ENCODE measurements at places on chromosomes 1 and 21.

GRCh38 chr1:169387399-169387798 is 19.4 kb downstream of the BLZF1 start:
- no peak for DNase-seq

DNA sequence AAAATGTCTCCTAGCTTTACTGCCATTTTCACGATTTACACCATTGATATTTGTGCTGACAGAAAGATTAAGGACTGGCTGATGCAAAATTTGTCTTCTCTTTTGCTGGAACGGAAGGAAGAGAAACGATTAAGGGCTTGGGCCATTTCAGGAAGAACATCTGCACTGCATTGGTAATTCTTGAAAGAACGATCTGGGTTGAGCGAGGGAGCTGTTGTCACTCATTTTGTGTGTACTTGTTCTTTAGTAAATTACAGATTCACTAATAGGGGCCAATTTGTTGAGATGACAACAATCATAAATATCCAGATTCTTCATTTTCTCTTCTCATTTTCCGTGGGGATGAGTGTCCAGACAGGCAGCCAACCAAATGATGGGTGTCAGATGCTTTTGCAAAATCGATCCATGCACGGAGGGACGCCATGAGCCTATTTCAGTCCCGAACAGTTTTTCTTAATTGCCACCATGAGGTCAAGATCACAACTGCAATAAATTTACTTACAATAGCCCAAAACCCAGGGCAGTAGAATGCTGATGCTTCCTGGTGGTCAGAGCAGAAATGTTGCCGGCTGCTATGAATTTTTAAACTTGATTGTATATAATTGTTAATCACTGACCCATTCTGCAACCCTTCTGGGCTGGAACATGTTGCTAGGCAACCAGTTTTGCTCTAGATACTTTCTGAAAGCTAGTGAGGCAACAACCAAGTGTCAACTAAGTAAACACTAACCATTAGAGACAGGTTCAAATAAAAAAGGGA is 132.4 kb upstream of the TIAM1 start:
- no peak for DNase-seq

DNA sequence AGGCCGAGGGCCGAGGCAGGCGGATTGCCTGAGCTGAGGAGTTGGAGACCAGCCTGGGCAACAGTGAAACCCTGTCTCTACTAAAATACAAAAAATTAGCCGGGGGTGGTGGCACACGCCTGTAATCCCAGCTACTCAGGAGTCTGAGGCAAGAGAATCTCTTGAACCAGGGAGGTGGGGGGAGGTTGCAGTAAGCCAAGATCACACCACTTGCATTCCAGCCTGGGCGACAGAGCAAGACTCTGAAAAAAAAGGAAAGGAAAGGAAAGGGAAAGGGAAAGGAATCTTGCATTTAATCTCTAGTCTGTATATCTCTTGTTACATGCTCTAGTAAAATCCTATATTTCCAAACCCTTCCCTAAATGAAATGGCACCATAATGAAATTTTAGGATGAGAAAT is 328.3 kb upstream of the ADGRL2 start:
- no peak for DNase-seq

- no peak for DNase-seq
These were observed 1.9 kb upstream of the HSPB7 start for GRCh38 chr1:16019644-16020277.

DNA sequence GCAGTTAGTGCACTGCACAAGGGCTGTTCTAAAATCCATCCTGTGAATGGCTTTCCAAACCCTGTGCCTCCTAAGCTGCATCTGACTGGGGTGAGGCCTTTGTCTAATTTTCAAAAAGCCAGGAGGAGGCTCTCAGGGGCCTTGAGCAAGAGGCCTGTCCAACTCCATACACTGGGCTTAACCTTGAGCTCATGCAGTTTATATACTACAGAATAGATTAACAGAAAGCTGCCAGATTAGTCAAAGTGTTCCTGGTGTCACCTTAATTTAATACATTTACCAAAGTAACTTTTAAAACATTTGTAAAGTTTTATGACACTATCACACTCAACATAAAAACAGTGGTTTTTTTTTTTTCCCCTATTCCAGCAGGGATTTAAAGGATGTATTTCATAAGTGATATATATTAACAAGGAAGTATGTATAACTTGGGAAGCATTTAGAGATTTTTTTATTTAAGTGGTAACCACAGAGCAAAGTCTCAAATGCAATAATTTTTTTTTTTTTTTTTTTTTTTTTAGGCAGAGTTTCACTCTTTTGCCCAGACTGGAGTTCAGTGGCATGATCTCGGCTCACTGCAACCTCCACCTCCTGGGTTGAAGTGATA is 23.3 kb downstream of the CTH start:
- no peak for DNase-seq

DNA sequence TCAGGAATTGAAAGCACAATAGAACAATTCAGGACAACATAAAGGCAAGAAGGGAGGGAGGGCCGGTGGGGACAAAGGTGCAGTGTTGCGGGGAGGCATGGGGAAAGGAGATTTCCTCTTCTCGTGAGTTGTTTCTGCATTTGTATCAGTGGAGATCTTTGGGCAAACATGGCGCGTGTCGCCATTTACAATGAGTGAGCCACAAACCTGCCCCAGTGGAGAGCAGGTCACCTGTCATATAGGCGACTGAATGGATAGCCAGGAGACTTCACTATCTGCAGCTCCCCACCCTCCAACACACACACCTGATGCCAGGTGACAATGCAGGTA is 87.7 kb upstream of the SLC45A1 start:
- no peak for DNase-seq

DNA sequence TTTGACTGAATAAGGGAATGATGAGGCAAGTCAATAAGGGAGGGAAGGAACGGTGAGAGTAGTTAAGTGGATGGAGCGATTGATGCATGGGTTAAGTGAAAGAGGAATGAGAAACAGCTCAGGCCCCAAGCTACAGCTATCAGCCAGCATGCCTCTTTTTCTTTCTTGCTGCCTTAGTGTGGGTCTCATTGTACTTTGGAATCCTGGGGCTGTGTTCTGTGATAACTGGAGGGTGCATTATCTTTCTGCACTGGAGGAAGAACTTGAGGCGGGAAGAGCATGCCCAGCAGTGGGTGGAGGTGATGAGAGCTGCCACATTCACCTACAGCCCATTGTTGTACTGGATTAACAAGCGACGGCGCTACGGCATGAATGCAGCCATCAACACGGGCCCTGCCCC is 1.0 kb downstream of the TEX38 start:
- no peak for DNase-seq

GRCh38 chr1:242467556-242468145 is 56.8 kb downstream of the PLD5 start:
- DNase-seq, result peak; percentile 26

- no peak for DNase-seq
These were observed 22.7 kb downstream of the SYT6 start for GRCh38 chr1:114130846-114131525.

DNA sequence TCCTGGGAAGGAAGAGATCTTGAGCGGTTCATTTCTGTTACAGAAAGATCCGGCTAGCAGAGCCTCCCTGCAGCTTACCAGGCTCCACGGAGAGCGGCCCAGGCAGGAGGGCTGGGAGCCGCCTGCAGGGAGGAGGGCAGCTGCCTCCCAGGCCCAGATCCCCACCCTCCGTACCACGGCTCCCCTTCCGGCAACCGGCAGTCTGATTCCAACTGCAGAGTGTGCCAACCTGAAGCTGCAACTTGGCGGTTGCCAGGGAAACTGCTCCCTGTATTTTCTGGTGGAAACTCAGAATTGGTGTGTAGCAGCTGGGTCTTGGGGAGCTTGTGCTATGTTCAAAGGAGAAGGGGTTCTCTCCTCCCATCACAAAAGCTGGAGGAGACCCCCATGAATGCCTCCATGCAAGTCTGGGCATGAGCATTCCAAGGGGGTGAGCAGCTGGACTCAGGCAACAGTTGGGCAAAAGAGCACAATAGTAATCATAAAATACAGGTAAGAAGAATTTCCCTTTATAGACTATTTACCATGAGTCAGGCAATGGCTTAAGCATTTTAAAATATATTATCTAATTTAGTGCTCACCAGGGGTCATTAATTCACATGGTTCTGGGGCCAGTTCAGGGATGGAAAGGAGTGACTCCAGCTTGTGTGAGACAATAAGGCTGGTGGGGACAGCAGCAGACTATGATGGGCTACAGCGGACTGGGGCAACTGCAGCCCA is 46.1 kb upstream of the KAZN start:
- no peak for DNase-seq

DNA sequence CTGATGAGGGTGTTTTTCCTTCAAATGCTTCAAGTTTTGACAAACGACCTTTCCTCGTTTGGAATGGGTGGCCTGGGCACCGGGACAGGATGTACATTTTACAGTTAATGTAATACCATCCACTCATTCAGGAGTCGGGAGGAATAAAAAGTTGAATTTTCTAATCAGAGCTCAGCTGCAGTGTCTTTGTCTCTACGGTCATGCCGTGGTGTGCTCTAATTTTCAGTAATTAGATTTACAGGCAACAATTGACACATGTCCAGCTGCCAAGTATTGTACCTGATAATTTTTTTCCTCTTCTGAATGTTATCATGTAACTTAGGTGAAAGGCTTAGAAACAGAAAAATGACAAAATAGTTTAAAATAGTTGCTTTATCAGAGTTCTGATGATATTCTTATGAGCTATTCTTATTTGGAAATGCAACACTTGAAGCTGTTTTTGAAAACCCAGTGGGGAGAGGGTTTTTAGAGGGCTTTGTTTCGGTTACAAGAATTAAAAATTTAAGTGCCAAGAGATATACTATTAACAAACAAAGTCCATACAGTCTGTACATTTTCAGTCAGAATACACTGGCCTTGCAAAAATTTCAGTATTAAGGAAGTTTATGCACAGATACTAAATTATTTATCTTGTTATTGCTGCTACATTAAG is 1.0 kb downstream of the CDKN2C start:
- DNase-seq, result no peak

DNA sequence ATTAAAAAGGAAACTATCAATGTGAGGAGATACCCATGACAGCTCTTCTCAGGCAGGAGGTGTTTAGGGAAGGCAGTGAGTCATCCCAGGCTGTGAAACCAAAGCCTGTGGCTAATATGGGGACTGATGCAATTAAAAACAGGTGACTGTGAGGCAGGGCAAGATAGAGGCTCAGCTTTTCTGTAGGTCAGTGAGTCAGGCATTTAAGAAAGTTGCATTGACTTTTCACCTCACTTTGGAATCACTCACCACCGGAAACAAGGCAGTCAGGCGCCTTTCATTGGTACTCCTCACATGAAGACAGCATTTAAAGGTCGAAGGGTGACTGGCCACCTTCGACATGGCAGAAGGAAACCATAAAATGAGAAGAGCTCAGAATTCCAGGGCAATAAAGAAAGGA is 54.5 kb downstream of the PAPPA2 start:
- no peak for DNase-seq

DNA sequence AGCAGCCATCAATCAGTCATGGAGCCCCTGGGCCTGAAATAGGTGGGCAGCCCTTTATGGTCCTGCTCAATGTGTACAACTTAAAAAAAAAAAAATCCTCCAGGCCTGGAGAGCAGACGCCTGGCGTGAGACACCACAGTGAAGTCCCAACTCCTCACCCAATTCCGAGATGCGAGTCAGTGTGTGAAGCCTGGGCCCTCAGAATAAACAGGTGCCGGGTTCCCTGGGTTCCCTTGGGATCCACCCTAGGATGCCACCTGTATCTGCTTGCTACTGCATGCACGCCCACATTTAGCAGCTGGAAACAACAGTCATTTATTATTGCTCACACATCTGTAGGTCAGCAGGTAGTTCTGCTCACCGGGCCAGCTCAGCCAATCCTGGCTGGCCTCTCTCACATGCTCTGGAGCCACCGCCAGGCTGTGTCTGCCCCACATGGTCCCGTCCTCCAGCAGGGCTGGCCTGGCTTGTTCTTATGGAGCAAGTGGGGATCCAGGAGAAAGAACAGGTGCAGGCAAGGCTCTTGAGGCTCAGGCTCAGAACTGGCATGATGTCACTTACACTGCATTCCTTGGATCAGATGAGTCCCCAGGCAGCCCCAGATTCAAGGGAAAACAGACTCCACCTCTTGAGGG is 172.7 kb downstream of the NPHP4 start:
- no peak for DNase-seq

DNA sequence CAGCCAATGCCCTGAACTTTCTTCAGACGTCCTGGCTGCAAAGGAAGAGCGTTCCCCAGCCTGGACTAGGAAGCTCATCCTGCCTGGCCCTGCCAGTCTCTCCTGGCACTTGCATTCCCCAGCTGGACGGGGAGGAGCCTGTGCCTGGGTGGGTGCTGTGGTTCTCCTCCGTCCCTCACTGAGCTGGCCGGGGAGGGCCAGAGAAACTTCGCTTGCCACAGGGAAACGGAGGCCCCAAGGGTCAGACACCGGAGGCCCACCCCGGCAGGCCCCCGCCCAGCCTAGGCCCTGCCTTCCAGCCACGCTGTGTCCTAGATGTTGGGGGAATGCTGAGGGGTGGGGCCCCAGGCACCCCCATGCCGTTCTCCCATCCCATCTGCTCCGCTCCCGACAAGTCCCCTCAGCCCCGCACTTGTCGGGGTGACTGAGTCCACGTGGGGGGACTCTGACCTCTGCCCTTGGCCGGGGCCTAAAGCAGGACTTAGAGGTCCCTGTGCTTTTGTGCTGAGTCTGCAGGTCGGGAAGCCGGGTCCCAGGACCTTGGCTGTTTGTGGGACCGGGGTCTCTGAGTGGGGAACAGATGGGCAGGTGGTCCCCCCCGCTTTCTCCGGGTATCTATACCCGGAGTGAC is 4.8 kb downstream of the FTCD start:
- no peak for DNase-seq

GRCh38 chr1:35278886-35279554 is 10.5 kb downstream of the ZMYM4 start:
- no peak for DNase-seq

- no peak for DNase-seq
These were observed 3.2 kb downstream of the FCRL2 start for GRCh38 chr1:157773493-157774350.

DNA sequence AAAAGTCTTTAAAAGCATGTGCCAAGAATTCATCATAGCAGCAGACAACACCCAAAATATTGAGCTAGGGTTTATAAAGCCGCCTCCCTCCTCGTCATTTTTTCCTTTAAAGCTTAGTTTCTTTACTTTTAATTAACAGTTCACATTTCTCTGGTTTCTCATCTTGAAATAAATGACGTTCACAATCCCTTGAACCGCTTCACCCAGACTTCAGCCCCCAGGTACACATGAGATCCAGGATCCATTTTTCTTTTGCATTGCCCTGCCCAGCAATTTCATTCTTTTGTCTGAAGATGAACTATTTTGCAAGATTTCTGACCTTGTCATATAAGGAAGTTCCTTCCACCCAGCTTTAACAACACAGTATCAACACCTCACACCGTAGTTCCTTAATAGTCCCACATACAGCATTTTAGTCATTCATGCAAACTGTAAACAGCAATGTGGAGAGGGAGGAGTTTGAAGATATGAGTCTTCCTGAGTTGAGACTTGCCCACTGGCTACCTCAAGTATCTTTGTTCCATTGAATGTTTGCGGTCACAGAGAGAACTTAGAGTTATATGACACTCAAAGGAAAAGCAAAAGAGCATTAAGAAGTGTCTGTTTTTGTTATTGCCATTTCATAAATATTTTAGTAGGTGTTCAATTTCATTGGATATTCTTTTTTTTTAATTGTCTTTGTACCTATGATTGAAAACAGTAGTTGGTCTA is 35.3 kb upstream of the CACYBP start:
- DNase-seq, result peak; percentile 28

GRCh38 chr1:27448982-27449381 is 41.0 kb downstream of the WASF2 start:
- DNase-seq, result no peak
